ENCODE measurements at places on chromosomes 4 and X. TPM values are rescaled to one million over a fixed set of nuclear protein-coding genes. Genes with fewer than 3 reads are reported as not detected.

CRMP1 gene
- total RNA-seq, result 0.35 TPM

FGFR3 gene
- total RNA-seq, result 0.45 TPM

BMP3 gene
- not detected for total RNA-seq

NEUROG2 gene
- not detected for total RNA-seq

GAGE1 gene
- not detected for total RNA-seq

UTP14A gene
- 15.3 TPM for total RNA-seq

Data from activated CD4-positive, alpha-beta memory T cell treated with anti-CD3 and anti-CD28 coated beads, Interleukin-2, amount 10 ng/mL, durations not matched to agents 7 days and 5 days (primary cell).